ENCODE measurements at places on chromosomes 13 and 19.

GRCh38 chr19:12996406-12997094 is 1.3 kb downstream of the NFIX start:
- no peak for DNase-seq

DNA sequence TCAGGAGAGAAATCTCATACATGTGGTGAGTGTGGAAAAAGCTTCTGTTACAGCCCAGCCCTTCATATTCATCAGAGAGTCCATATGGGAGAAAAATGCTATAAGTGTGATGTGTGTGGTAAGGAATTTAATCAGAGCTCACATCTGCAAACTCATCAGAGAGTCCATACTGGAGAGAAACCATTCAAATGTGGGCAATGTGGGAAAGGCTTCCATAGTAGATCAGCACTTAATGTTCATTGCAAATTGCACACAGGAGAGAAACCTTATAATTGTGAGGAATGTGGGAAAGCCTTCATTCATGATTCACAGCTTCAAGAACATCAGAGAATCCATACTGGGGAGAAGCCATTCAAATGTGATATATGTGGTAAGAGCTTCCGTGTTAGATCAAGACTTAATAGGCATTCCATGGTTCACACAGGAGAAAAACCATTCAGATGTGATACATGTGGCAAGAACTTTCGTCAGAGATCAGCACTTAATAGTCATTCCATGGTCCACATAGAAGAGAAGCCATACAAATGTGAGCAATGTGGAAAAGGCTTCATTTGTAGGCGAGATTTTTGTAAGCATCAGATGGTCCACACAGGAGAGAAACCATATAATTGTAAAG is 15.2 kb downstream of the ZNF221 start:
- DNase-seq = no peak

DNA sequence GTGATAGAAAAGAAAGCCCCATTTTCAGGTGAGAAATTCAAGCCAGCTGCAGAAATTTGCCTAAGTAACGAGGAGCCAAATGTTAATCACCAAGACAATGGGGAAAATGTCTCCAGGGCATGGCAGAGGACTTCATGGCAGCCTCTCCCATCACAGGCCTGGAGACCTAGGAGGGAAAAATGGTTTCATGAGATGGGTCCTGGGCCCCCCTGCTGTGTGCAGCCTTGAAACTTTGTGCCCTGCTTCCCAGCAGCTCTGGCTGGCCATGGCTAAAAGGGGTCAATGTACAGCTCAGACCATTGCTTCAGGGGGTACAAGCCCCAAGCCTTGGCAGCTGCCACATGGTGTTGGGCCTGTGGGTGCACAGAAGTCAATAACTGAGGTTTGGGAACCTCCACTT is 9.9 kb downstream of the N4BP2L1 start:
- no peak for DNase-seq

GRCh38 chr13:112072534-112073244 is 5.7 kb downstream of the SOX1 start:
- DNase-seq = no peak

- no peak for DNase-seq
These were observed 55.0 kb downstream of the LATS2 start for GRCh38 chr13:21006141-21007005.

- DNase-seq = no peak
These were observed 1223.7 kb downstream of the PCDH17 start for GRCh38 chr13:58855283-58855682.

- DNase-seq = no peak
These were observed 9.5 kb downstream of the GAS6 start for GRCh38 chr13:113854238-113855011.

DNA sequence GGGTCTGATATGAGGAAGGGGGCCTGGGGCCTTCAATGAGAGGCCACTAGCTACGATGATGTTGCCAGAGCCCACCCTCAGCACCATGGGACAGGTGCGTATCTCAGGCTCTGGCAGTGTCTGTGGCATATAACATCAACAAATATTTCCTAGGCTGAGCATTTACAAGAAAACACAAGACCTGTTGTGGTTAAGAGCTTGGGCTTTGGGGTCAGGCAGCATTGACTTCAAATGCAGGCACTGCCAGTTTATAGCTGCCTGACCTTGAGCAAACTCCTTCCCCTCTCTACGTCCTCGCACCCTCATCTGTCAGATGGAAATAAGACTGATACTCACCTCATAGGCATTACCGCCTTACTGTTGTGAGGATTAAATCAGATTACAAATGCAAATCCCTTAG is 156.0 kb downstream of the KATNAL1 start:
- no peak for DNase-seq

DNA sequence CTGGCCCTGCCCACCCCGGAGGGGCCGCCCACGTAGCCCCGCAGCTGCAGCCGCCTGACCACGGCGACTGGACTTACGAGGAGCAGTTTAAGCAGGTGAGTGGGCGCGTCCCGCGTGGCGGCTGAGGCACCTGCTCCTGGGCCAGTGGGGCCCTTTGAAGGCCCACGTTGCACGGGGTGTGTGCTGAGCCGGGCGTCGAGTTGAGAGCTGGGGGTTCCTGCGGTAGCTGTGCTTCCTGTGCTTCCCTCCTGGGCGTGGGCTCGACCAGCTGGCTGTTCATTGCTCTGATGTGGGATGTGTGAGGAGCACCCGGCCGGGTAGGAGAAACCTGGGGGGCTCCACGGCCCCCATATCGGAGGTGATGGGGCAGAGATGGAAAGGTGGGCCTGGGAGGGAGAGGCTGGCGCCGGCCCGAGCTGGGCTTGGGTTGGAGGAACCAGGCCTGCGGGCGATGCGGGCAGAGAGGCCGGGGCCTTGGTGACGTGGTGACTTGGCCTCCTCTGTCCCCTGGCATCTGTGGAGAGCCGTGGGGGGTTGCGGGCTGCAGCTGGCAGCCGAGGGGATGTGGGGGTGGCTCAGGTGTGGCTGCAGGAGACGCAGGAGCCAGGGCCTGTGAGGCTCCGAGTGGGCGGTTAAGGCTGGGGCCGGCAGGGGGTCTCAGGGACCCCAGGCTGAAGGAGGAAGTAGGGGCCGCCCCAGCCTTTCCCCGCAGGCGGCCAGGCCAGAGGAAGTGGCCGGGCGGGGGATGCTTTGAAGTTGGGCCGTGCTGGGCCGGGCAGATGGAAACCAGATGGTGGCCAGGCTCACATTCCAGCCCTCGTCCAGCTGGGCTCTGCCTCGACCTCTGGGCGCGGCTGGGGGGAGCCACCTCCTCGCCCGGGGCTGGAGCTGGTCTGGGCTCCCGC is 7.1 kb downstream of the ARID3A start:
- no peak for DNase-seq

DNA sequence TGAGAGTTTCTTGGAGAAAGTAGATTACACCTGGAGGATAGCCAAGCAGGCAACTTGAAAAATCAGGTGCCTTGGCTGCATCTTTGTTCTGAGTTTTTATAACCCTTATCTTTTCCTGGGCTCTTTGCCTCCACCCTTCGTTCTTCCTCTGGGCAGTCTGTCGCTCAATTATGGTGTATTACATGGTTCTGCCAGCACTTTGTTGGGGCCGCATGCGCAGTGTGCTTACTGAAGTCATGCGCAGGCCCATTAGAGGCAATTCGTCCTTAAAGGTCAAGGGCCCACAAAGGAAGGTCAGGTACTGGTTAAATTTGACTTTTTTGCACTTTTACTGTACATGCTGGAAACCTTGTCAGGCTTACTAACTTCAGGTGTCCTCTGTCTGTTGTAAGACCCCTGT is 761.9 kb upstream of the SLITRK5 start:
- no peak for DNase-seq

GRCh38 chr19:19202707-19203011 is 555 bp downstream of the NR2C2AP start:
- DNase-seq = no peak

- DNase-seq = no peak
These were observed 51.6 kb upstream of the CACNA1A start for GRCh38 chr19:13557756-13558398.

- DNase-seq = no peak
These were observed 2554.8 kb downstream of the PCDH9 start for GRCh38 chr13:64675255-64675892.

Measured in activated CD4-positive, alpha-beta T cell treated with anti-CD3 and anti-CD28 coated beads for 1 hour (primary cell).